Cardiac septum (tissue), 1 donor: ENCODE measurements at places on chromosomes 4 and X. TPM values are rescaled to one million over a fixed set of nuclear protein-coding genes. Genes with fewer than 3 reads are reported as not detected.

Gene SOWAHB
- 0.08 TPM for total RNA-seq

- DNase-seq, result no peak
Measured at GRCh38 chr4:31548823-31549222, 828.7 kb downstream of the PCDH7 start.

GRCh38 chr4:2722033-2722432, 34.1 kb downstream of the TNIP2 start:
- no peak for DNase-seq

DNA sequence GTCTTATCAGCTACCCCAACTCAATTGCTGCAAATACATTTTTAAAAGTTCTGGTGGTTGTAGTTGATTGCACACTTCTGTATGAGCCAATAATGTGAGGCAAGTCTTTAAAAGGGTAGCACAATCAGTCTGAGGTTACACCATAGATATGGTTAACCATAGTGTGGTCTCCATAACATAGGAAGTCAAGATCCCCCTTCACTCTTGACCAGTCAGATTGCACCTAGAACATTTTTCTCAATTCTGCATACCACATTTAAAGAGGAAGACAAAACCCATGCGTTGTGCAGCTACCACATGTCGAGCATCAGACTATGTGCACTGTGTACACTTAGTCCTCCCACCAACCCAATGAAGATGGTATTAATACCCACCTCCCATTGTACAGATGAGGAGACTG, 26.5 kb upstream of the CYBB start:
- no peak for DNase-seq

Gene GATA1
- not detected for total RNA-seq
